Thymus (tissue), 14 donors: ENCODE measurements at places on chromosomes 7 and 10. TPM values are rescaled to one million over a fixed set of nuclear protein-coding genes. Genes with fewer than 3 reads are reported as not detected.
A peak's percentile ranks its signal among the peaks of the same experiment; 100 is the strongest.

GIMAP2 gene
- 70.4 TPM for total RNA-seq

ASZ1 gene
- total RNA-seq, result not detected

CPVL gene
- total RNA-seq, result 125 TPM

TMEM196 gene
- 0.05 TPM for total RNA-seq

NACAD gene
- total RNA-seq, result 0.14 TPM

GNAT3 gene
- total RNA-seq, result 0.19 TPM

TFEC gene
- total RNA-seq, result 9.1 TPM

CTTNBP2 gene
- 0.94 TPM for total RNA-seq

RPEL1 gene
- total RNA-seq, result 0.05 TPM

RBP4 gene
- total RNA-seq, result 0.19 TPM

SPDYE2B gene
- total RNA-seq, result not detected

VAX1 gene
- total RNA-seq, result not detected

KEL gene
- 2.7 TPM for total RNA-seq

SLC39A12 gene
- total RNA-seq, result 0.05 TPM

AQP1 gene
- 18.4 TPM for total RNA-seq

NPTX2 gene
- 0.47 TPM for total RNA-seq

ASAH2 gene
- 1.4 TPM for total RNA-seq

PAPSS2 gene
- total RNA-seq, result 2.5 TPM

MLXIPL gene
- 0.05 TPM for total RNA-seq

SRGN gene
- total RNA-seq, result 290 TPM

CDHR3 gene
- total RNA-seq, result 2.2 TPM

IL15RA gene
- 5.5 TPM for total RNA-seq

DNA sequence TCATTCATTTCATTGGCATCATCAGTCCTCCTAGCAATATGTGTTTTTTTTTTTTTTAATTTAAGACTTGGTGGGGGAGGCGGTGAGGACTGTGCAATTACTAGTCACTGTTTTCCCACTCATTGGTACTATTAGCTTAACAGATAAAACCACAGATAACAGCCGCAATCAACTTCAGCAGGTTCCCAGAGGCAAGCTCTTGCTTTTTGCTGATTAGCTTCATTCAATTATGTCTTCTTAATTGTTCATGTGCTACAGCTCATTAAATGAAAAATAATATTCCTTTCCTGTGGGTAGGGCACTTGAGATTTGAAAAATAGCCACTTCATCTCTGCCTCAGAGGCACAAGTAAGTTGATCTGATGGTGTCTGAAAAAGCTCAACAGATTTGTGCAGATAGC lies 215.5 kb downstream of the PCDH15 start:
- DNase-seq, result no peak

DNA sequence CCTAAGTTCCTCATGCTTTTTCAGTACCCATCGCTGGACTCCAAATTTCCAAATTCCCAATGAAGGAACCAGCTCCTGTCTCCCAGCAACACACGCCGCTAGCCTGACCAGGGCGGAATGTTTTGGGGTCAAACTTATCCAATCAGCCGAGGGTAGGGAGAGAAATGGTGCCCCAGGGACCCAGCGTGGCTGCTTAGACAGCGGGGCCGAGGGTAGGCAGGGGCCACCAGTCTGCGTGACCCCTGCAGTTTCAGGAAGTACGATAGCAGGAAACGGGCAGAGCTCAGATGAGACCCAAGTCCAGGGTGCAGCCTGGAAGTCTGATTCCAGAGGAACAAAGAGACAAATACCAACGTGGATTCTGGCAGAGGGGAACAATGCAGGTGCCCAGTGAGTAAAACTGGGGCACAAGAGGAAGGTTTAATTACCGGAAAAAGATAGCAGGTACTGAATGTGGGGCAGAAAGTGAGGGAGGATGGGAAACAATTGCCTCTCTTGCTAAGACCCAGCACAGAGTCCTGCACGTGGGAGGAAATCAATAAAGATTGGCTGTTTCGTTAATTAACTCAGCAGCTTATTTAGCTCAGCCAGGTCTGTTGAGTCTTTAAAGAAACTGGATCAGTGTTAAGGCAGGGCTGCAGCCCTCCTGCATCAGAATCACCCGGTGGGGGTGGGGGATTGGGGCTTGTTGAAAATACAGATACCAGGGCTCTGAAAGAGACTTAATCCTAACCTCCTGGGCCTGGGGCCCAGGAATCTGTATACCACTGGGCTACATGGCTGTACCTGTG lies 50.4 kb upstream of the NFE2L3 start:
- no peak for DNase-seq

- no peak for DNase-seq
Measured at GRCh38 chr7:155084969-155085368, 14.8 kb downstream of the HTR5A start.

DNA sequence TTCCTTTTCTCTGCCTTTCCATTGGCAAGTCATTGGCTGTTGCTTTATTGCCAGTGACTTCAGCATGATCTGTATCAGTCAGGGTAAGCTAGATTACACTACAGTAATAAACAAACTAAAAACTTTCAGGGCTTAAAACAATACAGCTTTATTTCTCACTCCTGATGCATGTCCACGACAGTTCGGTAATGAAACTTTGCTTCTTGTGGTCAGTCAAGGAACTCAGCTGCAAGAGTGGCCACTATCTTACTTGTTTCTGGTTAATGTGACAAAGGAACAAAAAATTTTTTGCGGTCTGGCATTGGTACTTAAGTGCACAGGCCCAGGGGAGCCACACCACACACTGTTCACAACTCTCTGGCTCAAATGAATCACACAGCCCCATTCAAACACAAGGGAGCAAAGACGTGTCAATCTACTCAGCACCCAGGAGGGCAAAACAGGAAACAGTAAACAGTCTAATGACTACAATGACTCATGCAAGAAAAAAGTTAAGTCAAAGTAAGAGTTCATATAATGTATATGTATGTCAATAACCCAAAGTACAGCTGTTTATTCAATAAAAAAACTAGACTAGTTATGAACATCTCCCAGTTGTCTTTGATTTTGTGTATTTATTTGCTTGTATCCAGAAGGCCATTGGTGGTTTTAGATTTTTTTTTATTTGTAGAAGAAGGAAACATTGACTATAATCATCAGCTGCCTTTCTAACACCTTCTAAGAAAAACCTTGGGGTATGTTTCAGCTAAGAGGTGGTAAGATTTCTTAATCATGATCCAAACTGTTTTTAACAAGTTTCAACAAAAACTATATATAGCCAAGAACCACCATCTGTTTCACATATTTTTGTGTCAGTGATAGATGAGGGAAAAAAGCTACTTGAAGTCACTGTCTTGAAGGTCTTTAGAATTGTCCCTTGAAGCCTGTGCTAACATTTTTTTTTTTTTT lies 134.4 kb upstream of the FAM3C start:
- DNase-seq, result no peak

DNA sequence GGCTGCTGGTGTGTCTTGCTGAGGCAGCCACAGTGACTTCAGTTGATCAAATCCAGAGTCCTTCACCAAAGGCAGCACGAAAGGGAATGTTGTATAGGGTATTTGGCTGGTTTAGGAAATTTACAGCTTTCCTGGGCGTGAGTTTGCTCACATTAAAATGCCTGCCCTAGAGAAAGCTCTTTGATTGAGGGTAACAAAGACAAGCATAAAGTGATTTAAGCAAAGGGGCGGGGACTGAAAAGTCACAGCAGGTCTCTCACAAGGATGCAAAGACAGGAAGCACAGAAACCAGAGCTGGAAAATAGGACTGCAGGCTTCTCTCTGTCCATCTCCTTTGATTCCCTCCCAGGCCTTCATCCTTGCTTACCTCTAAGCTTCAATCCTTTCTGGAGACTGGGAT lies 139.2 kb downstream of the ELMO1 start:
- no peak for DNase-seq

- DNase-seq, result no peak
Measured at GRCh38 chr10:93075369-93076221, 1.9 kb downstream of the CYP26A1 start.

- no peak for DNase-seq
Measured at GRCh38 chr10:2342206-2342605, 604.9 kb upstream of the ADARB2 start.

DNA sequence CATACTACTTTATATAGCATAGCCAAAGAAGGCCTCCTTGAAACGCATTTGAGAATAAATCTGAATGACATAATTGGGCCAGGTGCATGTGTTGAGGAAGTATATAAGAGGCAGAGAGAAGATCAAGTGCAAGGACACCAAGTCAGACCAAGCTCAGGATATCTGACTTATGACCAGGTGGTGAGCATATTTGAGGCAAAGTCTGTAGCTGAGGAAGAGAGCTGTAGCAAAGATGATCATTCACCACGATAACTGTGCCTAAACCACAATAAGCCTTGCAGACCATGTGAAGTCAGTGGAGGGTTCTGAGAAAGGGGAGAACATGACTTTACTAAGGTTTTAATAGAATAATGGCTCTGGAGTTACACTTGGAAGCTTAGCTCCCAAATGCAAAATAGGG lies 292.3 kb downstream of the SORCS1 start:
- DNase-seq, result no peak

- no peak for DNase-seq
Measured at GRCh38 chr7:12737373-12737772, 49.9 kb downstream of the ARL4A start.

- no peak for DNase-seq
Measured at GRCh38 chr10:50850578-50851230, 34.7 kb downstream of the A1CF start.

DNA sequence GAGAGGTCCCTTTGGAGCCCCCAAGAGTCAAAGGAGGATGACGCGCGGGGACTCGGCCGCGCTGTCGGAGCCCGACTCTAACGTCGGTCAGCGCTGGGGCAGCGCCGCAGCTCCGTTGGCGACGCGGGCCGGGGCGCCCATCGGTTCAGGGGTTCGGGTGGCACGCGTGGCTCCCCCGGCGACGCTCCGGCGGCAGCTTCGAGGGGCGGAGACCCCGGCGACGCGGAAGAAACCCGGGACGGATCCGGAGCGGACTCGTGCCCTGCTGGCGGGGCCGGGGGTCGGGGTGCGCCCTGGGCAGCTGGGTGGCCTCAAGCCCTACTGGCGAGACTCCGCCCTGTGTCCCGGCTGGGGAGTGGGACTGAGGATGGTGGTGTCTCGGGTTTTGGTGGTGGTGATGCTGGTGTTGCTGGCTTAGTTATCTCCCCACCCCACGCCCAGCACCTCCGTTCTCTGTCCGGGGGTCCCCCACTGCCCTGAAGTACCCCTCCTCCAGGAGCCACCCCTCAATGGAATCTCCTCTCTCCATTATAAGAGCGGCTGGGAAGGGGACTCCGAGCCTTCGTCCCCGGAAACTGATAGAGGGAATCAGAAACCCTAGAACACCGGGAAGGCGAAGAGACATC lies at the start of gene NAT16:
NAT16 (minus strand) TSS at position 164 of the 626 bp plus-strand sequence. CDS start 5,486 bp downstream, outside the sequence.
- DNase-seq, result no peak

- DNase-seq, result no peak
Measured at GRCh38 chr10:110413049-110413783, 84.5 kb upstream of the DUSP5 start.

GRCh38 chr7:128104108-128104742 lies 73.0 kb upstream of the LRRC4 start:
- peak; percentile 51 for DNase-seq

GRCh38 chr10:113463777-113464176 lies 89.1 kb upstream of the HABP2 start:
- DNase-seq, result no peak

GRCh38 chr10:23158370-23158769 lies 33.7 kb upstream of the PTF1A start:
- peak; percentile 21 for DNase-seq

DNA sequence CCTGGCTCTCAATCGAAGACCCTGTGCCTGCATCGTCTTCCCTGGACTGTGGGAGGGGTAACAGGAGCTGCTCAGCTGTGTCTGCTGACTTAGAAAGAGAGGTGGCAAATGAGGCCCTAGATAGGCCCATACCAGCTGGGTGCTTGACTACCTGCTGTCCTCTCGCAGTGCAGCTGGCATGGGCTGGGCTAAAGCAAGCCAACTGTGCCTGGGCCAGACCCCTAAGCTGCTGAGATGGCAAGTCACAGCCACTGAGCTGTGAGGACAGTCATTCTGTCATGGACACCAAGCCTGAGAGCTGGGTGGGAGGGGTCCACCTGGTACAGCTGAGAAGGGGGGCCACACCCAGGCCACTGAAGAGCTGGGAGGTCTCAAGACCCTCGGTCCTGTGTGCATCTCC lies 45.8 kb upstream of the AQP1 start:
- no peak for DNase-seq

GRCh38 chr7:111413739-111414138 lies 148.6 kb downstream of the IMMP2L start:
- no peak for DNase-seq

GRCh38 chr10:60352105-60352504 lies 37.6 kb downstream of the ANK3 start:
- no peak for DNase-seq

- DNase-seq, result no peak
Measured at GRCh38 chr7:137987968-137988367, 13.9 kb downstream of the CREB3L2 start.

DNA sequence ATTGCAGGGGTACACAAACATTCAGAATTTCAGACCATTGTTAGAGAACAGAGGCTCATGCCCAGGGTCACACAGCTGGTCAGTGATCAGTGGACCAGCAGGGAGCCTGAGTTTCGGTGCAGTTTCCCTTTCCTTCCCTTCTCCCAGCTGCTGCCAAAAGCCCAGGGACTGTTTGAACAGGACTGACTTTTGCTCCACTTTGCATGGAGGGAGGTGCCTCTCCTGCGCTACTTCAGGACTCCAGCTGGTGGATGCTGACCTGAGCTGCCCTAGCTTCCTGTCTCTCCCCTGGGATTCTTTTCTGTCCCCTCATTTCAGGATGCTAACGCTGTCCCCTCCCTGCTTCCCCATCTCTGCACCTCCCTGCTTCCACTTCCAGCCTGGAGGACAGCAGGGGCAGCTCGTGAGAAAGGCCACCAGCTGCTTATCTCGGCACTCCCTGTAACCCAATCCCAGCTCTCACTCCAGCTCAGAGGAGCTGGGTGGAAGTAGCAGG lies 14.5 kb downstream of the SH2D4B start:
- DNase-seq, result no peak

GRCh38 chr10:62011558-62011957 lies 110.1 kb downstream of the ARID5B start:
- DNase-seq, result no peak

DNA sequence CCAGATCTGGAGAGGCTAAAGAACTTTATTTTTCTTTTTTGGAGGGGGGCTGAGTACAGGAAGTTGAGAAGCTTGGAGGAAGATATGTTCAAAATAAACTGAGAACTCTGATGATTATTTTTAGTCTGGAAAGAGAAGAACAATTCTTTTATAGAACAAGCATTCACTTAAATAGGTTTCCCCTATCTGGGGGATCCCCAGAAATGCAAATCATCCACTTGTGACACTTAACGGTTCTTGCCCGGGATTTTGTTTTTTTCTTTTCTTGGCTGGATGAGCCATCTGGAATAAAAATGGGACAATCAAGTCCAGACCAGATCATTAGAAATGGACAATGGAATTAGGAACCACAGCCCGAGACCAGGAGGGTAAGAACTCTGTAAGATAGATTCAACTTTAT lies 95.9 kb upstream of the EGR2 start:
- DNase-seq, result no peak
